IMR-90 (cell line): ENCODE measurements at places on chromosomes 4 and X. TPM values are rescaled to one million over a fixed set of nuclear protein-coding genes. Genes with fewer than 3 reads are reported as not detected.
A peak's percentile ranks its signal among the peaks of the same experiment; 100 is the strongest.

DCLK2 gene
- 10.8 and 11.3 TPM in 2 replicates for total RNA-seq

ASB12 gene
- total RNA-seq = not detected in 2 replicates

DMD gene
- 10.6 and 11.8 TPM in 2 replicates for total RNA-seq

EVC gene
- total RNA-seq = 15.3 and 16.8 TPM in 2 replicates

DNA sequence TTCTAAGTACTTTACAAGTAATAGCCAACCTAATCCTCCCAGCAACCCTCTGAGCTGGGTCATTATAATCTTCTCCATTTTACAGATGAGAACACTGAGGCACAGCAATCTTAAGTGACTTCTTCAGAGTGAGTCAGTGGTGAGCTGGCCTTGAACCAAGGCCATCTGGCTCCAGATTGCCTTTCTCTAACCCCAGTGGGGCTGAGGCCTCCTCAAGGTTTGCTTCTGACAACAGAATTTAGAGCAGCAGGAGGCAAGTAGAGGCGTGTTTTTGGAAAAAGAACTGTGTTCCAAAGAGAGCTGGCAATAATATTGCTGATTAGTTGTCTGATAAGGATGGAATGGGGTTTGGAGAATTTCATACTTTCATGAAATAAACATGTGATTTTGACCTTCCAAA, 41.2 kb downstream of the PIR start:
- peaks cover 5% of the 10 kb centered on the region for H3K4me1 ChIP-seq
- H3K27me3 ChIP-seq = peaks cover 2% of the 10 kb centered on the region; the same call in 1 of the 2 replicates
- H3K4me3 ChIP-seq = no peak overlapping the region
- DNase-seq = peak; percentile 21
- no peaks in the 10 kb centered on the region for H3K36me3 ChIP-seq

- peak within 1 kb of the TSS; percentile 96 for H3K4me3 ChIP-seq
- H3K36me3 ChIP-seq = peaks cover 4% of the 10 kb centered on the region
- H3K27me3 ChIP-seq = no peaks in the 10 kb centered on the region; the same call in 1 of the 2 replicates
- peaks cover 9% of the 10 kb centered on the region for H3K4me1 ChIP-seq
- peak; percentile 44 for DNase-seq
These were observed at the start of gene SLC6A8 for GRCh38 chrX:153687121-153688039. SLC6A8 (plus strand) TSS chrX:153687926; CDS start chrX:153688575, 649 bp downstream.

DNA sequence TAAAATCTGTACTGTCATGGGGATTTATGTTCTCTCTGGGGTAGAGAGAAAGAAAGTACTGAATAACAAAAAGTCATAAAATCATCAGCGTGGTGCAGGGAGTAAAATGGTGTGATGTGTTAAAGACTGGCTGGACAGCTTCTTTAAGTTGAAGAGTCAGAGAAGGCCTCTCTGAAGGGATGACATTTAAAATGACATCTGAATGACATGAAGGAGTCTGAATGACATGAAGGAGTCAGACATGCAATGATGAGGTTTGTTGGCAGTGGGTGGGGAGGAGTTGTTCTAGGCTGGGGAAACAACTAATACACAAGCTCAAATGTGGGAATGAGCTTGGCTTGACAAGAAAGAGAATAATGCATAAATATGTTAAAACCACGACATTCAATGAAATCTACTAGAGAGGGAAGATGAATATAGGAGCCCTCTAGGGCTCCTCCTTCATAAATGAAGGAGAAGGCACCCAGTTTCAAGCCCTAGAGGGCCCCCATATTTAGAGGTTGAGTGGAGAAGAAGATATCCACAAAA, 63.9 kb upstream of the KIT start:
- DNase-seq = no peak
- no peaks in the 10 kb centered on the region for H3K27me3 ChIP-seq
- H3K4me3 ChIP-seq = no peak overlapping the region
- H3K36me3 ChIP-seq = no peaks in the 10 kb centered on the region

DNA sequence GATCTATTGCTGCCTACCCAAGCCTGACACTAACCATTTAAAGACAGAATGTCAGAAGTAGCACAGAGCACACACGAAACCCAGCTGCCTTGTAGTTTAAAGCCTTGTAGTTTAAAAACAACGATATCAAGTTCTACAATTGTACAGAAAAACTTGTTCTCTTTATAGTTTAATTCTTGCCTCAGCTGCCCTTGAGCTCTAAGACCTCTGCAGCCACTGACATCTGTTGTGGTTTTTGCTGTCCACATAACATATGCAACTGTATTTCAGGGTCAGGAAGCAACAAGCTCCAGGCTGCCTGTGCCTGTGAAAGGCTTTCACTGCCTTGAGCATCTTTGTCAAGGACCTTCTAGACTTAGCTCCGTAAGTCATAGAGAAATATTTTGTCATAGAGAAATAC, 227.2 kb downstream of the SPCS3 start:
- peaks cover 14% of the 10 kb centered on the region for H3K4me1 ChIP-seq
- DNase-seq = peak; percentile 92
- no peak overlapping the region for H3K4me3 ChIP-seq
- H3K27ac ChIP-seq = no peak overlapping the region
